ENCODE measurements at places on chromosomes 1 and 21. TPM values are rescaled to one million over a fixed set of nuclear protein-coding genes. Genes with fewer than 3 reads are reported as not detected.
A peak's percentile ranks its signal among the peaks of the same experiment; 100 is the strongest.

FAM72A gene
- 5.4 TPM for polyA plus RNA-seq

PBX1 gene
- 55.4 TPM for polyA plus RNA-seq

ACBD3 gene
- 49.8 TPM for polyA plus RNA-seq

CD164L2 gene
- polyA plus RNA-seq: not detected

DNA sequence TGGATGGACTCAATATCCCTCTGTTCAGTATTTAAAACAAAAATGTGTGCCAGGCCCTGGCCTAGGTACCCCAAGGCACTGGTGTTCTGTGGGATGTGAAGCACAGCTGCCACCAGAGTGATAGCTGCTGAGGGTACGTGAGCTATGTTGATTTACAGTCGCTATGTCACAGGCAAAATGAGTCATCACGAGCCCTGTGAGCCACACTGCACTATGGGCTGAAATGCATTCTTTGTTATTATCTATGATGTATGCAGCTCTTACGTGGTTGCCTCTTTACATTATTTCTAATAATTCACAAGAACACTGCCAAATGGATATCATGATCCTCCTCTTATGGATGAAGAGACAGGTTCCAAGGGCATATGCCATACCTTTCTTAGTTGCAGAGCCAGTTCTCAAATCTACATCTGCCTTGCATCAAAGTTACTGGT, 2.1 kb downstream of the TEX38 start:
- DNase-seq: no peak

GRCh38 chr1:180930687-180931086, 18.0 kb downstream of the KIAA1614 start:
- DNase-seq: no peak

- DNase-seq: no peak
These were observed 26.9 kb downstream of the NENF start for GRCh38 chr1:212459656-212460055.

GRCh38 chr1:64895500-64895899, 70.8 kb downstream of the JAK1 start:
- no peak for DNase-seq

- DNase-seq: no peak
These were observed 215.8 kb downstream of the MATN1 start for GRCh38 chr1:30507401-30508174.

GRCh38 chr1:158107916-158108315, 72.8 kb upstream of the CD1D start:
- DNase-seq: no peak

GRCh38 chr1:22817462-22817861, 106.8 kb downstream of the EPHB2 start:
- no peak for DNase-seq

DNA sequence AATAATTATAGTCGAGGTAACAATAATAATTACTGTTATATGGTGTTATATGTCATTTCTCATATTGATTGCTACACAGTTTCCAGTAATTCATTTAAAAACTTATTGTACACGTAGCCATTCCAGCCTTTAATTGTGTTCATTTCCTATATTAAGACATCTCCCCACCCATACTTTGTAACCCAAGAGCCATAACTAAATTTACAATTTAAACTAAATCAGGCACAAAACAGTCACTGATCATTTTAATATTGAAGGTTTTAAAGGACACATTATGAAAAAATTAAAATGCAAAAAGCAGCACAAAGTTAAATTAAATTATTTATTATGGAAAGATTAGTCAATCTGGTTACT, 487.0 kb downstream of the DPYD start:
- DNase-seq: no peak

- no peak for DNase-seq
These were observed 51.9 kb downstream of the LRRN2 start for GRCh38 chr1:204633665-204634064.

- no peak for DNase-seq
These were observed 360.5 kb upstream of the DAB1 start for GRCh38 chr1:57784356-57784755.

DNA sequence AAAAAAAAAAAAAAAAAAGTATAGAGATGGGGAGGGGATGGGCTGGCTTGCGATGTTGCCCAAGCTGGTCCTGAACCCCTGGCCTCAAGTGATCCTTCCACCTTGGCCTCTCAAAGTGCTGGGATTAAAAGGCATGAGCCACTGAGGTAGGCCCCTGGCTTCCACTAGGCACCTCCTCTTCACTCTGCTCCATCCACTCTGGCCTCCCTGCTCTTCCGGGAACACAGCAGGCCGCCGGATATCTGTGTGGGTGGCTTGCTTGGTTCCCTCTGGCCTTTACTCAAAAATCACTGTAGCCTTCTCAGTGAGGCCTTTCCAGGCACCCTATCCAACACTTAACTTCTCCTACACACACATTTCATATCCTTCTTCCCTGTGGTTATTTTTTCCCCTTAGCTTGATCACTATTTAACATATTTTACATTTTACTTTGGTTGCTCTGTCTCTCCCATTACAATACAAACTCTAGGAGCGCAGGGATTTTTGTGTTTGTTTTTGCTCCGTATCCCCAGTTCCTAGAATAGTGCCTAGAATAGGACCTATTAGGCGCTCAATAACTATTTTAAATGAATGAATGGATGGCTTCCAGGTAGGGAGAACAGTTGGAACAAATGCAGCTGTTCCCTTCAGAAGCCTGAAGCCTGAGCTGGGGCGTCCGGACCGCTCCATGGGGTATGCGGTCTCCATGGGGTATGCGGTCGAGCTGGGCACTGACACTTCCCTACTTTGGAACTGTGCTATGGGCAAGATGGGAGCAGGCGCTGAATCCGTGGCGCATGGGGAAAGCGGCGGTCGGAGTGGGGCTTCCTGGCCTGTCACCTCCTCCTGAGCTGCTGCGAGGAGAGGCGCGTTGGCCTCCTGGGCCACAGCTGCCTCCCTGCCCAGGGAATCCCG, 46.7 kb downstream of the H3-3A start:
- DNase-seq: peak; percentile 47

GRCh38 chr1:57461405-57461804, 37.5 kb upstream of the DAB1 start:
- DNase-seq: no peak

- DNase-seq: no peak
These were observed 90.4 kb downstream of the KCNK1 start for GRCh38 chr1:233704170-233704897.

- DNase-seq: no peak
These were observed 76.3 kb upstream of the LMO4 start for GRCh38 chr1:87252406-87252805.

GRCh38 chr1:92346866-92347640, 48.2 kb downstream of the RPAP2 start:
- DNase-seq: no peak

All from hindlimb muscle (tissue), 1 donor.